GM18507 (cell line): ENCODE measurements at places on chromosomes 3 and 15.

DNA sequence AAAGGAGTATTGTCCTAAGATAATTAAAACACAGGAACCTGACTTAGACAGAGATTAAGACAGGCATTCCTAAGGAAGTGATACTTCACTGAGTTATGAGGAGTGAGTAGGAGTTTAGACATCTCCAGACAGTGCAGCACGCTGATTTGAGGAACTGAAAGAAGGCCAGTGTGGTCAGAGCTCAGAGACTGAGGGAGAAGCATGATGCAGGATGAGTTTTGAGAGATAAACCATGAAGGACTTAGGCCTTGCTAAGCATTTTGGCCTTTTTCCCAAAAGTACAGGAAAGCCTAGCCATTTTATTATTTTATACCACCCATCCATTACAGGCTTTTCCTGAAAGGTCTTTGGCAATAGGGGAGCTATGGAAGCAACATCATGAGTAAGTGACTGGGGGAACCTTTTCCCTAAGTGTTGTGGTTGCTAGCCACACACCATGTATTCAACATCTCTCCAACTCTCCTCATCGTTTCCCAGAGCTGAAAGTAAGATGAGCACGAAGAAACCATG lies 375.6 kb upstream of the TPRG1 start:
- DNase-seq = peak; percentile 1

DNA sequence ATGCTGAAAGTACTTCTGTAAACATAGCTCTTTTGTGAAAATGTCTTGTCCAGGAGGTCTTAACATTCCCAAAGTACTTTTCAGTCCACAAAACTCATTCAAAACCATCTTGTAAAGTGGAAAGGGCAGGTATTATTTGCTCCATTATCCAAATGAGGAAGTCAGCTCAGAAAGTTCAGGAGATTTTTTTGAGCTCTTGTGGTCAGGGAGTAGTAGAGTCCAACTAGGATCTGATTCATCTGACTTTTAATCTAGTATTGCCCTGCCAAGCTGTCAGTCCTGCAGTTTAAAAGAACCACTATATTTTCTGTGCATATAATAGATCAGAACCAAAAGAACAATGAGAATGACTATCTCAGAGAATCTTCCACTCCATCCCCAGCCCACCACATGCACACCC lies 83.5 kb downstream of the FOXB1 start:
- no peak for DNase-seq

DNA sequence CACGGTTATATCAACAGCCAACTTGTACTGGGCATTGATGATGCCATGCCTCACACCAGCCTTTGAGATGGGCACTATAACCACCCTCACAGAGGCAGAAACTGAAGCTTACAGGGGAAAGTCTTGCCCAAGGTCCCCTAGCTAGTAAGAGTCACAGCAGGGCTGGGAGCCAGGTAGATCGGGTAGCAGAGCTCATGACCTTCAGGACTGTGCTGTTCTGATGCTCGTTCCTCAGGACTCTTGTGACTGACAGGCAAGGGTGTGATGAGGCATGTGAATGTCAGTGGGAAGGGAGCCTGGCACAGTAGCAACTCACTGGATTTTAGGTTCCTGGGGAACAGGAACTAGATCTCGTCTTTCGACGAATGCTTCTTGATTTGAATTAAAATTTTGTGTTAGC lies 65.7 kb downstream of the RLBP1 start:
- no peak for DNase-seq

DNA sequence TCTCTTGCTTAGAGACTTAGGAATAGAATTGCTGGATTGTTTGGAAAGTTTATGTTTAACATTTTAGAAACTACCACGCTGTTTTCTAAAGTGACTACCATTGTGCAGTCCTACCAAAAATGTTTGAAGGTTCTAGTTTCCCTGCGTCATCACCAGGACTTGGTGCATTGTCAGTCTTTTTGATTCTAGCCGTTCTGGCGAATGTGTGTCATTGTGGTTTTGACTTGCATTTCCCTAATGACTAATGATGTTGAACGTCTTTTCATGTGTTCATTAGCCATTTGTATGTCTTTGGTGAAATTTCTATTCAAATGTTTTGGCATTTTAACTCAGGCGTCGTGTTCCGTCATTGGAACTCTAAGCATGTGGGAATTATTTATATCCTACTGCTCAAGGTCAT lies 58.0 kb downstream of the CHD2 start:
- no peak for DNase-seq

DNA sequence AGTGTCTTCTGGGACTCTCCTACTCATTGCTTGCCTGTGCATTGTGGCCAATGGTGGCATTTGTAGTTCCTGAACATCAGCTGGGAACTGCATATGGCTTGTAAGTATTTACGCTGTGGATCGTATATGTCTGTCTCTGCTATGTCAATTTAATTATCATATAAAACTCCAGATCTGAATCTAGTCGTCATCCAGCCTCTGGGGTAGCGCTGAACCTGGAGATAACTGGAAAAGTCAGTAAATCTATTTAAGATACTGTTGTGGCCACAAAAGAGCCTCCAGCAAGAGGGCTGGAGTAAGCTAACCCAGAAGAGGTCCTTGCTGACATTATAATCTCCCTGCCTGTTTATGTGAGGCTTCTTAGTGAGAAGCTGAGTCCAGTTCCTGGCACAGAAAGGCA lies 21.6 kb downstream of the MFSD1 start:
- DNase-seq = no peak

DNA sequence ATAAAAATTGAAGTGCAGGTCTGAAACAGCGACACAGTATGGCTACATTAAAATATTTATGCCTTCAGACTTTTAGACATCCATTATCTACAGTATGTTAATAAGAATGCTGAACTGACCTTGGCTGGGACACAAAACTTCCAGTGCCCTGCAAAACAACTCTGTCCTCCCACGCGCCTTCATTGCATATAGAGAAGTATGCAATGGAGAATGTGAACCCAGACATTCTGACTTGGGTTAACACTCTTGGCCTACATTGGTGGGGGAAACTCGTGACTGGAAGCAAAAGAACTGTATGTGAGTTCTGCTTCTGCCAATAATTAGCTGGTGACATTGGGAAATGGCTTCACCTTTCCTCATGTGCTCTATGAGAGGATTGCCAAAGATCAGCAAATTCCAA lies 110.5 kb upstream of the SLC24A5 start:
- DNase-seq = no peak

GRCh38 chr3:11168881-11169805 lies 14.8 kb downstream of the HRH1 start:
- DNase-seq = no peak

- no peak for DNase-seq
Measured at GRCh38 chr15:28886431-28887338, 911 bp downstream of the APBA2 start.

DNA sequence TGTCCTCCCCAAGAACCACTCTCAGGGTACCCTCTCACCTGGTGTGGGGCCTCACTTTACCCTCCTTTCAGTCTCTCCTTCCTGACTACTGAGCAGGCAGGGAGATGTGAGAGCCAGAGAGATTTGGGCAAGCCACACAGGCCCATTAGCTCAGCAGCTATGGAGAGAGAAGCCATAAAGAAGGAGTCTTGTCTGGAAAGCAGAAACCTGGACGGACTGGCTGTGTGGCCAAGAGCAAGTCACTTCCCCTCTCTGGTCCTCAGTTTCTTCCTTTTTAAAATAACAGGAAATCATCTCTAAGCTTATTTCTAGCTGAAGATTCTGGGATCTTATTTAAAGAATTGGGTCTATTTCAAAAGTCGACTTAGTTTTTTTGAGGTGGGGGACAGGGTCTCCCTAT lies 65.8 kb upstream of the ZNF148 start:
- no peak for DNase-seq

DNA sequence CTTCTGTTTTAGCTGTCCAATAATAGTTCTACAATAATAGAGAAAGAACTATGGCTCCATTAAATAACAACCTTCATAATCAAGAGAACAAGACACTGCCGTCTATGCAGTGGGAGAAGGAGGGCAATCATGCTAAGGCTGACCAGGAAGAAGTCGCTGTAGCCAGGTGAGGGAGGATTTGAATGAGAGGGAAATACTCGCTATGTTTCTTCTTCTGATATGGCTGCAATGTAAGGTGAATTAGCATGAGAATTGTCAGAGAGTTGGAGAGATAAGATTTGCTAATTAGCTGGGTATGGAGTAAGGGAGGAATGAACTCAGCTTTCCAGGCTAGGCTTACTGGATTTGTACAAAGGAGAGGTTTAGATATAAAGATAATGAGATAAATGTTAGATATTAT lies 555.4 kb upstream of the ZNF385D start:
- no peak for DNase-seq
